ENCODE measurements at places on chromosomes 2 and 18.

- DNase-seq = no peak
Observed at GRCh38 chr2:52818958-52819357, 948.6 kb upstream of the CHAC2 start.

DNA sequence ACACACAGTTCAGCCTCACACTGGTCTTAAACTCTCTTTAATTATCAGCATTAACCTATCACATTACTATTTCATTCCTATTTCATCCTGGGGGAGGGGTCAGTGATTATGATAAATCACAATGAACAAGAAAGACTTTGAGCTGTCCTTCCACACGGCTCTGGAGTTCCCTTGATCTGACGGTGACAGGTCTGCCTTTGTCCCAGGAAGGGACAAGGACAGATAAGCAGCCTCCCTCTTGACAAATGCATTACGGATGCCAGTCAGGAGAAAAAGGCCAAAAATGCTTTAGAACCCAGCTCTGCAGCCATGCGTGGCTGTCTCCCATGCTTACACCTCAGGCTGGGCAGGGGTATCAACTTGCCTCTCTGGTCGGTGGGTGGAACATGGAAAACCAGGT lies 281.7 kb downstream of the BCL11A start:
- no peak for DNase-seq

DNA sequence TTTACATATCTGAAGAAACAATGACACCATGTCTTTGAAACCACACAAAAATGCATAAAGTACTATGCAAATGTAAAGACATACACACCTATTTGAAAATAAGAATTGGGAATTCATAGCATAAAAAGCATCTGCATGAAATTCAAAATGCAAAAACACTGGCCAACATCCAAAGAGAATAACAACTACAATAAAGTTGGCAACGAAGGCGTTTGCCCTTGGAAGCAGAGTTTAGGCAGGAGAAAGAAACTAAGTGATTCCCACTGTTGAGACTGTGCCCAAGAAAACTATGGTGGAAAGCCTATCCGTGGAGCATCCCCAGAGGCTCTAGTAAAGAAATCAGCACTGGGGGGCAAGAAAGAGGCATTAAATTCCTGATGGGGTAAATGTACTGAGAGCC lies 292.8 kb downstream of the RIT2 start:
- DNase-seq = no peak

DNA sequence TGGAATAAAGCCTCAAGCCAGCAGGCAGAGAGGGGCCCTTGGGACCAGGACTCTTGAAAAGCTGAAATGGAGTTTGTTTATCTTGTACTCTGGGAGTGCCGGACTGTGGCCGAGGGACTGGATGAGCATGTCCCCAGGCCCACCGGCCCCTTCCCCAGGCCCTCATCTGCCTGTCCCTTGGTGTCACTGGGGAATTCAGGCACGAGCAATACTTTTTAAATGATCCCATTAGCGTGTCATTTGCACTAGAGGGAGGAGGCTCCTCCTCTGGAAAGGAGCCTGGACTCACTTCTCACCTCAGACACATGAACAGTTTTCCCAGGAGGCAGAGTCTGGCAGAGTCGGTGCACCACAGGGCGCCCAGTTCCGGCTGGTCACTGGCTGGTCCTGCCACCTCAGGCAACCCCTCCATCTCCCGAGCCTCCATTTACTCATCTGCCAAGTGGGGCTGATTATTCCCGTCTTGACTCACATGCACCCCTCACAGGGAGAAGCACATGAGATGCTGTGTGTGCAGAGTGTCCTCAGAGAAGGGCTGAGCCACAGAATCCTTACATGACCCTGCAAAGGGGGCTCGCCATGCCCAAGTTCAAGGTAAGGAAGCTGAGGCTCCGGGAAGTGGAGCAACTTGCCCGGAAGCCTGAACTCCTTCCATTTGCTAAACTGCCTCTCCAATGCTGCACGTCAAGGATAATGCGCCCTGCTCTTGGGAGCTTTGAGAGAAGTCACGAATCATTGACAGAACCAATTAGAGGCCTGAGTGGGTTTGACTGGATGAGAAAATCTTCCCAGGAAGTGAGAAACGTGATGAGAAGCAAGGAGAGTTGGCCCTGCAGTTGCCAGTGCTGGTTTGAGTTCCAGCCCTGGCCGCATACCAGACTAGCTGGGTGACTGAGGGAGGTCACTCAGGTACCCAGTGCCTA lies 26.7 kb downstream of the CIB4 start:
- DNase-seq = no peak

- no peak for DNase-seq
Observed at GRCh38 chr18:23257686-23258565, 122.6 kb downstream of the CABLES1 start.
